ENCODE measurements at places on chromosomes 16 and 17.

GRCh38 chr17:69858460-69858859 lies 216.6 kb upstream of the KCNJ16 start:
- DNase-seq: no peak

DNA sequence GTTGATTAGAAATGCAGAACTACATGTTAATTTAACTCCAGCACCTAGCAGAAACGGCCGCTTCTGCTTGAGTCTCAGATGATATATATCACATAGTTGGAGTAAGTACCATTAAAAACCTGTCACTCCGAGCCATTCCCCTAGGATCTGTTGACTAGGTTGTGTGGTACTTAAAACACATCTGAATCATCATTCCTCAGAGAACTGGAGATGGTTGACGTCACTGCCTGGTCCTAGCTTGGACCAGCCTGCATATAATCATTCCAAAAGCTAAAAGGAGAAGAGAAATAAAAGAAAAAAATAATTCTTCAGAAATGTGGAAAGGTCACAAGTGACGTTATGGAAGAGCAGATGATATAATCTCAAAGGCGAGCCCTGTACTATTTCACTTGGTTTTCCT lies 31.3 kb upstream of the RASL10B start:
- no peak for DNase-seq

DNA sequence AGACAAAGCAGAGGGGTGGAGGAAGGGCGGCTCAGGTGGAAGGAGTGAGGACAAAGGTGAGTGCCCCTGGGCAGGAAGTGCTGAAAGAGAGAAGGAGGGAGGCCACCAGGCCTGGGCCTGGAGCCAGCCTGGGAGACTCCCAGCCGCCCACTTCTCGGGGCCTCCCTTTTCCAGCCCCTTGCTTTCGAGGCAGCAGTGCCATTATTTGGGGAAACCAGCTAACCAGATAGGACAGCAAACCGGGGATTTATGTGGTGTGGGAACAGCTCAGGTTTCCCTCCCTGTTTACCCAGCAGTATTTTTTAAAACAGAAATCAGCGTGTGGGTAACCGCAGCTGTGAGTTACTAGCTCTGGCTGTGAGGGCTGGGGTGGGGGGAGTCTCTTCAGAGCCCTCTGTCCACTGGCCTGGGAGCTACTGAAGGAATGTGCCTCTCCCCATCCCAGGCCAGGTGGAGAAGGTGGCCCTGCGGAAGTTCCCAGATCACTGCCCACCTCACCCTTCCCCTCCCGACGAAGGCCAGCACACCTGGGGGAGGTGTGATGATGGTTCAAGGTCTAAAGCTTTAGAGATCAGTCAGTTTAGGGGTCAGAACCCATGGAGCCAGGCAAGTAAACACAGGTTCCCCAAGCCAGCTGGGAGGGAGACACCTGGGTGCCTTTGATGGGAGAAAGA lies 8.4 kb upstream of the MEOX1 start:
- DNase-seq: no peak

DNA sequence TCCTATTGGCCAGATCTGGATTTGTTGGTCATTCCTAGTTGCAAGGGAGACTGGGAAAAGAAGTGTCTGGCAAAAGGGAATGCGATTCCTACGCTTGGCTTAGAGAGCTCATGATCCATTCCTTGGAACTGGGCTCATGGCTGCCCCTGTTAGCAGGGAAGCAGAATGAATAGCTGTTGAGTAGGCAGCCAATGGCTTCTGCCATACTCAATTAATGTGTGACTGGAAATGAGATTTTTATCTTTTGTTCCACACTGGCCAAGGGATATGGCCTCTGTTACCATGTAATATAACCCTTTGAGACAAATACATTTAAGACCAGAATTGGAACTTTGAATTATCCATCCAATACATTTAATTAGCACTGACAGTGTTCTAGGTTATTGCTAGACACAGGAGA lies 31.0 kb downstream of the FTO start:
- DNase-seq: no peak

- DNase-seq: no peak
These were observed at the start of gene DLX4 for GRCh38 chr17:49969134-49969759. Gene DLX4 (plus strand): TSS chr17:49969190. CDS start chr17:49969469, 279 bp downstream.
